Activated naive CD4-positive, alpha-beta T cell treated with anti-CD3 and anti-CD28 coated beads for 36 hours (primary cell): ENCODE measurements at places on chromosomes 6 and 20.

DNA sequence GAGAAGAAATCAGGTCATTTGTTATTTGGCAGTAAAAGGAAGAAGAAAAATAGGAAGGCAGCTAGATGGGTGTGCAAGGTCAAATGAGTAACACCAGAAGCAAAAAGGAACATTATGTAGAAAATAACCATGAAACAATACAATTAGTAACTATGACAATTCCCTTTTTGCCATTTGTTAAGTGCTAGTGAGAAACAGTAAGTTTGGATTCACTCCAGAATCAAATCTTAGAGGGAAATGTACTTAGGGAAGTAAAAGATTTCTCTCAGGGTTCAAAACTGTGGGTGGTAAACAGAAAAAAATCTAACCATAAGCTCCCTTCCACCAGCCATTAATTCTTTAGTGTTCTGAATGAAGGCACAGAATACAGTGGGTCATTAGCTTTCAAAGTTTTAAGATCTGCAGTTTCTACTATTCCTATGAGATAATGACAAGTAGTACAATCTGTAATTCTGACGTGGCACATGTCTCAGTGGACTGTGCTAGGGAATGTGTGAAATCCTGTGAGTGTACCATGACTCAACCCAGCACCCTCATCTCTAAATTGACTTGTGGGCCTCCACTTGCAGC is 17.1 kb downstream of the REPS1 start:
- no peaks in the 10 kb centered on the region for H3K36me3 ChIP-seq
- no peak overlapping the region for H3K4me3 ChIP-seq
- DNase-seq: peak; percentile 57
- H3K27me3 ChIP-seq: no peaks in the 10 kb centered on the region
- no peak overlapping the region for H3K27ac ChIP-seq

GRCh38 chr6:81634155-81634880 is 118.2 kb downstream of the TENT5A start:
- H3K4me3 ChIP-seq: no peak overlapping the region
- H3K27me3 ChIP-seq: no peaks in the 10 kb centered on the region
- H3K27ac ChIP-seq: no peak overlapping the region
- no peaks in the 10 kb centered on the region for H3K4me1 ChIP-seq

- H3K27me3 ChIP-seq: peaks cover 5% of the 10 kb centered on the region
- H3K4me3 ChIP-seq: no peak overlapping the region
- no peaks in the 10 kb centered on the region for H3K36me3 ChIP-seq
- H3K4me1 ChIP-seq: peaks cover 33% of the 10 kb centered on the region
Observed at GRCh38 chr20:24100370-24101011, 111.9 kb upstream of the GGTLC1 start.

GRCh38 chr6:75012018-75012417 is 193.8 kb downstream of the COL12A1 start:
- H3K36me3 ChIP-seq: peaks cover 1% of the 10 kb centered on the region
- H3K4me1 ChIP-seq: no peaks in the 10 kb centered on the region
- H3K27me3 ChIP-seq: no peaks in the 10 kb centered on the region
- no peak overlapping the region for H3K27ac ChIP-seq

DNA sequence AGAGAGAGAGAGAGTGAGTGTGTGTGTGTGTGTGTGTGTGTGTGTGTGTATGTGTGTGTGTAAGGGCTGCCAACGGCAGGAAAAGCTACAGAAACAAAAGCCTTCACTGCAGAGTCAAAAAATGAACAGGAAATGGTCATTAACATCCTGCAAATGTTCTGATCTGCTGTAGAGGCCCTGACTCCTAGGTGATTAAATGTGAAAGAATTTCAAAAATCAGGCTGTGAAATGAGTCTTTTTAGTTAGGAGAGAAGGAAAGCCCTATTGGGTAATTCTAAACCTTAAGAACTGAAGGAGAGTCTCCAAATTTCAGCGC is 166.5 kb upstream of the MYLIP start:
- H3K4me1 ChIP-seq: peaks cover 12% of the 10 kb centered on the region
- DNase-seq: peak; percentile 45
- H3K27me3 ChIP-seq: no peaks in the 10 kb centered on the region
- peak overlapping the region; percentile 20 for H3K27ac ChIP-seq
- no peaks in the 10 kb centered on the region for H3K36me3 ChIP-seq

DNA sequence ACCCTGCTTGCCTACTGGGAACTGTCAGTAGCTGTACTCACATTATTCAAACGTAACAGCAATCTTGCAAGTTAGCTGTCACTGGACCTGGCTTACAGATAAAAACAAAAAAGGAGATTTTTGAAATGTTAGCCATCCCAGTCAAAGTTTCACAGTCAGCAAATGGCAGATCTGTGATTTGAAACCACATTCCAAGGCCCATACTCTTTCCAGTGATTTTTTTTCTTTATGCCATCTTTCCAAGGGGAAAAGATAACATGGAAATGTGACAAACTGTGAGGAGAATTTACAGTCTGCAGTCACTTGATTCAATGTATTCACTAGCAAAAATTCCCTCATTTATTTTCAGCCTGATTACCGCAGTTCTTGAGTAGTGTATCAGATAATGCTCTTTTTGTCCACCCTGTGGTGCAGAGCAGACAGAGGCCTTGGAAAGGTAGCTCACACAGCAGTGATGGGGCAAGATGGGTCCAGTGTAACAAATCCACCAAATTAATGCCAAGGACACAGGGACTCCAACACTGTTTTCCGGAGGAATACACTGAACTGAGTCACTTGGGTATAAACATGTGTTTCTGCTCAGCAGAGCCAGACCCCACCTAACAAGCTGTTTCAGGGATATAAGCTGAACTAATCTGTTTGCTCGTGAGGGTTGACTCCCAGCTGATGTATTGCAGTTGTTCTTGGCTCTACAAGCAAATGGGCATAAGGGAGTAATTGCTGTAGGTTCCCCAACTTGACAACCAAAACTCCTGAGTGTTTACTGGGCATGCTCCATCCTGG is 49.9 kb upstream of the ADGRF1 start:
- peaks cover 4% of the 10 kb centered on the region for H3K27me3 ChIP-seq
- DNase-seq: no peak
- no peaks in the 10 kb centered on the region for H3K4me1 ChIP-seq

DNA sequence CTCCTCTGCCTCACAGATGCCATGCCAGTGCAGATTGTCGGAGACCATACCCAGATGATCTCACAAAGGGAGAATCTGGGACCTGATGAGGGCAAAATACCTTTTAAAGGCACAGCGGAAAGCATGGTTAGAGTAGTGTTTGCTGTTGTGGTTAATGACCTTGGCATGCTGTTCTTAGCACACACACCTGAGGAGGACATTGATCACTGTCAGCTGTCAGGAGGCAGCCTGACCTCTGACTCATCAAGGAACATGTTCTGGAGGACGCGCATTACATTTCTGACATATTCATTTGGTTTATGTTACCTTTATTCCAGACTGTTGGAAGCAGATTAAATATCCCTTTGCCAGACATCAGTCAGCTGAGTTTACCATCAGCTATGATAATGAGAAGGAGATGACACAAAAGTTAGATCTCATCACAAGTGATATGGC is 57.1 kb downstream of the GOPC start:
- peaks cover 28% of the 10 kb centered on the region for H3K4me1 ChIP-seq
- H3K27ac ChIP-seq: no peak overlapping the region
- peaks cover 2% of the 10 kb centered on the region for H3K36me3 ChIP-seq
- no peak for DNase-seq
- no peak overlapping the region for H3K4me3 ChIP-seq

DNA sequence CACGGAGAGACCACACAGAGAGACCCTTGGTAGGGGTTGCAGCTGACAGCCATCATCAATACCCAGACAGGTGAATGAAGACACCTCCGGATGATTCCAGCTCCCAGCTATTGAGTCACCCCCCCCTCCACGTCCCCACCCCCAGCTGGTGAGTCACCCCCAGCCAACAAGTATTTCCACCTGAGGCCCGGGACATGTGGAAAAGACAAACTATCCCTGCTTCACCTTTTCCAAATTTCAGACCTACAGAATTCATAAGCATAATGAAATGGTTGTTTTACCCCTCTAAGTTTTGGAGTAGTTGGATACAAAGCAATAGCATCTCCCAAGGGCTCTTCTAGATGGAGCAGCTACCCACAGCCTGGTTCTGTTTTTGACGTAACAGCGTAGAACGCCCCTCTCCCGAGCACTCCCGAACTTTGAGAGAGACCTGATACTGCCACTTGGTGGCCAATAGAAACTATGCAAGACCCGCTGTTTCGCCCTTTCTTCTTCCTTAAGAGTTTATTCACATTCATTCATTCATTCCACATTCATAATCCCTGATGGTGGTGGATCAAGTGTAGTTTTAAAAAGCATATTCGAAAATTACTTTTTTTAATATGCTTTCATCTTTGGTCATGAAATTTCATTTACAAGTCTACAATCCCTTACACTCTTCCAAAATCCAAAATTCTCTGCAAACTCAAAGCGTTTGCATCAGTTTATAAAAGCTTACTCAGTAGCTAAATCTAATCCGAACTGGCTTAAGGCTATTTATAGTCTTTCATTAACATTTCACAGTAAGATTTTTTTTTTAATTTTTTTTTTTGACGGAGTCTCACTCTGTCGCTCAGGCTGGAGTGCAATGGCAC is 15.1 kb upstream of the PPP1R16B start:
- H3K4me1 ChIP-seq: peaks cover 7% of the 10 kb centered on the region
- H3K36me3 ChIP-seq: no peaks in the 10 kb centered on the region
- no peak overlapping the region for H3K4me3 ChIP-seq
- no peak overlapping the region for H3K27ac ChIP-seq
- no peaks in the 10 kb centered on the region for H3K27me3 ChIP-seq

DNA sequence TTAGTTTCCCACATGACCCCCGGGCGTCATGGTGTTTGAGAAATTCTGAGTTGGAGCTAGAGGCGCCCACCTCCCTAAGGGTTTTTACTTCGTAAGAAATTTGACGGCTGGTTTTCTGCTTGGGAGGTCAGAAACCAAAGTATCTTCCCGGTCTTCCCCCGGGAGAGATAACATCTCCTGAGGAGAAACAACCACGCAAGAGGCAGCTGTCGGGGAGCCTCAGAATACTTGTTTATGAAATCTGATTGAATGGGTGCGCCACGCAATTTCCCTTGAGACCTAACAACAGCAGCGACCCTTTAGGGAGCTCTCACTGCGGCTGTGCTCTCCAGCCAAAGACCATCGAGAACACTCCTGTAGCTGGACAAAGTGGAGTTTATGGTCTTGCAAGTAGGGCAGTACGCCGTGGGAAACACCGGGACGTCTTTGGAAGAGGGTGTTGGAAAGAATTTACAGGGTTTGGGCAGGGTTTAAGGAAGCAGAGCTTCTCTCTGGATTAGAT is 608 bp upstream of the EIF2S2 start:
- no peaks in the 10 kb centered on the region for H3K27me3 ChIP-seq
- peaks cover 31% of the 10 kb centered on the region for H3K4me1 ChIP-seq
- DNase-seq: no peak

DNA sequence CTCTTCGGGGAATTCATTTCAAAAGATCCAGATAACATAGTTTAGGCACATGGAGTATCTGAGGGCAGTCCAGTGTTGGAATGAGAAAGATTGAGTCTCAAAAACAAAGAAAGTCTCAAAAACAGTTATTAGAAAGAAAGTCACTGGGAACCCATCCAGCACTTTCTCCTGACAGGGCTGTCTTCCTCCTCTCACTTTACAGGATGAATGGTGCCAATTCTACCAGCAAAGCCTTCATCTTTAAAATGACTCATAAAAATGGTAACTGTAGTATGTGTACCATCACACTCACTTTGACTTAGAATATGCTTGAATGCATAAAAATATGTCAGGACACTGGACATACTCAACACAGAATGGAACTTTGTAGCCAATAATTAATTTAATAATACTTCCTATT is 71.3 kb downstream of the SLC22A3 start:
- H3K36me3 ChIP-seq: no peaks in the 10 kb centered on the region
- no peak overlapping the region for H3K4me3 ChIP-seq
- DNase-seq: no peak

- no peak overlapping the region for H3K27ac ChIP-seq
- H3K4me3 ChIP-seq: no peak overlapping the region
- no peaks in the 10 kb centered on the region for H3K27me3 ChIP-seq
- no peak for DNase-seq
- peaks cover 6% of the 10 kb centered on the region for H3K4me1 ChIP-seq
Observed at GRCh38 chr6:53896196-53896595, 101.4 kb downstream of the LRRC1 start.

DNA sequence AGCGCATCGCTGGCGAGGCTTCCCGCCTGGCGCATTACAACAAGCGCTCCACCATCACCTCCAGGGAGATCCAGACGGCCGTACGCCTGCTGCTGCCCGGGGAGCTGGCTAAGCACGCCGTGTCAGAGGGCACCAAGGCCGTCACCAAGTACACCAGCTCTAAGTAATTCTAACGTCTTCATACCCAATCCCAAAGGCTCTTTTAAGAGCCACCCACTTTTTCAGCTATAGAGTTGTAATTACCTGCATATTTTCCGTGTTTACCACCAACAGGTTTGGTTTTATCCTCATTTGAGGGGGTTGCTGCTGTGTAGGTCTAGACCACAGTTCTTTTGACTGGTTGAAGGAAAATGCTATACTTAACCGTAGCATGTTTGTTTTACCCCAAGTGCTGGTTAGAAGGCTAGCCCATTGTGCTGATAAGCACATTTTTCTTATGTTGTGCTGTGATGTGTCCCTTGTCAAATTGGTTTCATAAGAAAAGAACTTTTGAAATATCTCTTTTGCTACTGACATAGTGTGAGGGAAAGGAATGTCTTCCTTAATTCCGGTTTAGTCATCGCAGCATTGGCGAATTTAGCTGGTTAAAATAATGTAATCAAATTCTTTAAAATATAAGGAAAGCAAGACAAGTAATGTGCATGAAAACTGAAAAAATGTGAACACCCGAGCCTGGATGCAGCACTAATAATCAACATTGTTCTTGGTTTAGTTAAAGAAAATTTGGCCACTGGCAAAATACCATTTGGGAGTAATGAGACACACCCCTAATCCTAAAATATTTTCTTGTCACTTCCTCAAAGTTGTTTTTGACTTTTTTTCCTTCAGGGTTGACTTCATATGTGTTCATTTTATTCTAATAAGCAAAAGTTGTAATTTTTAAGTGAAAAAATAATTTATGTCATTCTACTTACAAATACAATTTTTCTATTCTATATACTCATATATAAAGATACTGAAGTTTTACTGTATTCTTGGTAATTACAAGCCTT is 112.8 kb downstream of the HFE start:
- H3K36me3 ChIP-seq: peaks cover 17% of the 10 kb centered on the region
- peaks cover 5% of the 10 kb centered on the region for H3K27me3 ChIP-seq
- H3K4me3 ChIP-seq: peak overlapping the region; percentile 96
- H3K27ac ChIP-seq: peak overlapping the region; percentile 99

- no peak overlapping the region for H3K27ac ChIP-seq
- DNase-seq: no peak
- no peak overlapping the region for H3K4me3 ChIP-seq
- H3K27me3 ChIP-seq: no peaks in the 10 kb centered on the region
- no peaks in the 10 kb centered on the region for H3K36me3 ChIP-seq
- H3K4me1 ChIP-seq: no peaks in the 10 kb centered on the region
Observed at GRCh38 chr6:167761794-167762258, 64.9 kb upstream of the AFDN start.
